ENCODE measurements at places on chromosomes 5 and 9.
A peak's percentile ranks its signal among the peaks of the same experiment; 100 is the strongest.

GRCh38 chr9:37705787-37706186 lies 47.8 kb upstream of the TRMT10B start:
- no peak for DNase-seq

GRCh38 chr5:11918463-11919045 lies 14.3 kb upstream of the CTNND2 start:
- no peak for DNase-seq

DNA sequence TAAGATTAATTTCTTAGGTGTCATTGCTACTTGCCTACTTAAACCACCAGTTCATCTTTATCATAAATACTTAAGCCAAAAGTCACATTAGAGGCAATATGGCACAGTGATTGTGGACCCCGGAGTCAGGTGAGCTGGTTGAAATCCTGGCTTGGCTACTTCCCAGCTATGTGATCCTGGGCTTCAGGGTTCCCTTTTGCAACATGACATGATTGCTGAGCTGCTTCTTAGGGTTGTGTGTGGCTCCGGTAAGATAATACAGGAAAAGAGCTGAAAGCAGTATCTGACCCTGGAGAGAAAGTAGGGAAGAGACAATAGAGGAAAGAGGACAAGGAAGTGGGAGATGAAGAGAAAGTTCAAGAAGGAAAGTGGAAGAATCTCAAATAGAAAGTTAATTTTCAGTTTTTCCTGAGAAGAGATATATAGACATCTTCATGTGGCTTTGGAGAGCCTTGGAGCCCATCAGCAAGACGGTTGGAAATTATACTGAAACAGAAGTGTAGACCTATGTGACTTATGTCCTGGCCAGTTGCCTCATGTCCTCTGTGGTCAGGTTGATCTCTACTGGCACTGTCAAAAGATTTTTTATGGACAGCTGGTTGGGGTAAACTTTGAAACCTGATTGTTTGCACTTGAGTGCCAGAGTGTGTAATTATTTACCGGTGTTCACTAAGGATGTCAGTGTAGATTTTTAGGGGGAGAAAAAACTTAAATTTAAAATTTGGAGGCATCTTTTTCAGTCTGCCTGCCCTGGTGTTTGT lies 93.2 kb downstream of the GHR start:
- DNase-seq: no peak

- no peak for DNase-seq
Observed at GRCh38 chr5:74320526-74320925, 320.0 kb downstream of the ENC1 start.

GRCh38 chr5:176538230-176538988 lies 1.2 kb upstream of the RNF44 start:
- no peak for DNase-seq

- DNase-seq: no peak
Observed at GRCh38 chr9:82726424-82727276, 336.3 kb downstream of the RASEF start.

DNA sequence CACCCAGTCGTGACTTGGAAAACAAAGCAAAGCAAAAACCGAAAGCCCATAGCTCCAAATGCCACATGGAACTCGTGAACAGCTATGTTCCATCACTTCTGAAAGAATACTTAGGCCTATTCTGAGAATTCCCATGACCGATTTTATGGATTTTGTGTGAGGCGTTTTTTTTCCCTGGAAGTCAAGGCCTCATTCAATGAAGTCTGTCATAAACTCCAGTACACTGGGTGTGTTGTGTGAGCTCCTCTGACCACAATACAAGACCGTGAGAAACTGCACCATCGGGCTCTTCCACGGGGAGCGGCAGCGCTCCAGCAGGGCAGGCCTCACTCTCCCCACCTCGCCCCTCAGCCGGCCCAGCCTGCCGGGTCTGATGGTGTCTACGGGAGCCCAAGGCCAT lies 209.5 kb downstream of the FANCC start:
- no peak for DNase-seq

DNA sequence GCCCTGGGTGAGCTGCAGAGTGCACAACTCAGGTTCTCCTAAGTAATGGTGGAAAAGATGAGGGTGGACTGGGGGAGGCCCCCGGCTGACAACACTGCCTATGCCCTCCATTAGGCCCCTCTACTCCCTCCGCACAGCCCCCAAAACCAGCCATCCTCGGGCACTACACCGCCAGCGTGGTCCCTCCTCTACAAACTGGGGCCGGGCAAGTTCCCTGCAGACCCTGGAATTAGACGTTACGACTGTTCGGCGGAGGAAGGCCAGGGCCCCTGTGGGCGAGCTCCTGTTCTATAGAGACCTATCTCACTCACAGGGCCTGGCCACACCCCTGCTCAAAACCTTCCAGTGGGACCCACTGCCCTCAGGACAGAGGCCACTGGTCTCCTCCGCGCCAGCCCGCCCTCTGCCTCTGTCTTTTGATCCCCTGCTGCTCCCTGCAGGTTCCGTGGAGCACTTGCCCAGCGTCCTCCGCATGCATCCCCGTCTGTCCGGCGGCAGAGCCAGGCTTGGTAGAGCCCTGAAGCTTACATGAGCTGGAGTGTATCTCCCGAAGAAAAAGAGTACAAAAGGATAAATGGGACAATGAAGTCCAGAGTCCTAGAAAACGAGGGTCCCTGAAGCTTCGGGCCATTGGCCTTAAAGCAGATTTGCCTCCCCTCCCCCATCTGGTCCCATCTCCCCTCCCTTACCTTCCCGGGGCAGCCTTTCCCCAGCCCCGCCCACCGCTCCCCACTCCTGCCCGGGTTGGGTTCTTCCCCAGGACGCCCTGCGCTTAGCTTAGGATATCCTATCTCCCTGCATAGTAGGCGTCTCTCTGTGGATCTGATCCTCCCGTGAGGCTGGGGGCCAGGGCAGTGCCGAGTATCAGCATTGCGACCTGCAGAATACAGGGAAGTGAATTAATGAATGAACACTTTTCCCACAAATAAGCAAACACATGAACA lies 71.3 kb downstream of the HRH2 start:
- DNase-seq: no peak

DNA sequence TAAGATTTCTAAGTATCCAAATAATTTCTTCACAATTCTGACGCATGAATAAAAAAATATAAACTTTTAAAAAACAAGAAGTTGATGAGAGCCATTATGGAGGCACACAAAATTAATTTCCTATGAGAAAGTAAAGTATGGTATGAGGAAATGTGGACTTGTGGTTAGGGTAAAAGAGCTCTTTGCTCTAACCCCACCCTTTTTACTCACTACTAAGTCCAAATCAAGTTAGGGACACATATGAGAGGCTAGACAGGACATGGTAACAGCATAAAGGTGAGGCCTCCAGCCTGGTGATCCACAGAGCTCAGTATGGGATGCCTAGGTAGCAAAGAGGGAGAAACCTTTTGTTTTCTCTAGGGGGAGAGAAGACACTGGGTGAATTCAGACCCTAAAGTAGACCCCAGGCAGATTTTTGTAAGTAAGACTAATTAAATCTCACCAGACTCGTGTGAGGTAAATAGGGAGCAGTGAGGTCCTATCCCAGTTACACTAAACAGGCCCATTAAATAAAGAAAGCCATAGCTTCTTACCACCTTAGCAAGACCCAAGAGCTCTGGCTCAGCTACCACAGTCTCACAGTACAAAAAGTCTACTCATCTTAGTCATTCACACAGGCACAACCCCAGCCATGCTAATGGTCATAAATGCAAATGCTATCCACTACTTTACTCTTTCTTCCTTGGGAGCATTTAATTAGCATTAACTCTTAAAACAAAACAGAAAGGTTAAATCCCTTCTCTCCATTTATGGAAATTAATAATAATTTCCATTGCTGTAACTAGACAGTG lies 42.6 kb downstream of the MLLT3 start:
- no peak for DNase-seq

DNA sequence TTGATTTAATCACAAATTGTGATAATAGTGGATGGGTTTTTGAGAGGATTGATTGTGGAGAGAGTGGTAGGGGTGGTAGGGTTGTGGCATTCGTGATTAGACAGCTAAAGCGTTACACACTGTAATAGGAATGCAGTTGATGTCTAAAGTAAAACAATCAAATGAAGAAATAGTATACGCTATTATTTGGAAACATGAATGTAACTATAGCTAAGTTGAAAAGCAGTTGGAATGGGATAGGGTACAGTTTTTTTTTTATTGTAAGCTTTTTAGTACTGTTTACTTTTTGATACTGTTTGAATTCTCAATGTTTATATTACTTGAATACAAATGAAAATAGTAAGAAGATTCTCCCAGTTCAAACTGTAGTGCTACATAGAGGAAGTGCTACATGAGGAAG lies 51.8 kb downstream of the RANBP17 start:
- no peak for DNase-seq

DNA sequence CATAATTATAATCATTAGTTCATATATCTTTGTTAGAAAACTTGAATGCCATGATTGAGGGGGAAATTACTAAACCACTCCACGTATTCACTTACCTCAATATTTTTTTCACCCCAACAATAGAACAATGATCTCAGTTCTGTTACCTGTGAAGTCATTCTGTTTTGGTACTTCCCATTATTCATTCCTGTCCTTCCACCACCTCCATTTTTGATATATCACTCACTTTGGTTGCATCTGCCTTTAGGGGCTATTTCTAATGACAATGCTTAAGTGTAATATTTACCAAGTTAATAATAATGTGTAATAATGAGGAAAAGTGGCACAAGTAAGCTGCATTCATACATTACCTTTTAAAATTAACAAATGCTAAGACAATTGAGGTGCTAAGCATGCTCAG lies 218.4 kb downstream of the SPATA31D1 start:
- DNase-seq: no peak

DNA sequence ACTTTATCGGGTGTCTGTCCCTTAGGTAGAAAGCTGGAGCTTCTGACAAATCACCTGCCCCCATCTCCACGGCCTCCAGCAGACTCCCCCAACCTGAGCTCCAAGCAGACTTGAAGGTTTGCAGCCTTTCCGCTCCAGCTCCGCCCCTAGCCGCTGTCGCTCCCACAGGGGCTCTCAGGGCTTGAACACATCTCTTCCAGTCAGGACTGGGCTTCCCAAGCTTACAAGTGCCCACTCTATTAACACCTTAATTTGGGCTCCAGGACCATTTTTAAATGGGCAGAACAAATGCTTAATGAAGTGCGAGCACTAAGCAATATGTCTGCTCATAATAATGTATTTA lies 17.2 kb upstream of the SLC25A51 start:
- DNase-seq: no peak

DNA sequence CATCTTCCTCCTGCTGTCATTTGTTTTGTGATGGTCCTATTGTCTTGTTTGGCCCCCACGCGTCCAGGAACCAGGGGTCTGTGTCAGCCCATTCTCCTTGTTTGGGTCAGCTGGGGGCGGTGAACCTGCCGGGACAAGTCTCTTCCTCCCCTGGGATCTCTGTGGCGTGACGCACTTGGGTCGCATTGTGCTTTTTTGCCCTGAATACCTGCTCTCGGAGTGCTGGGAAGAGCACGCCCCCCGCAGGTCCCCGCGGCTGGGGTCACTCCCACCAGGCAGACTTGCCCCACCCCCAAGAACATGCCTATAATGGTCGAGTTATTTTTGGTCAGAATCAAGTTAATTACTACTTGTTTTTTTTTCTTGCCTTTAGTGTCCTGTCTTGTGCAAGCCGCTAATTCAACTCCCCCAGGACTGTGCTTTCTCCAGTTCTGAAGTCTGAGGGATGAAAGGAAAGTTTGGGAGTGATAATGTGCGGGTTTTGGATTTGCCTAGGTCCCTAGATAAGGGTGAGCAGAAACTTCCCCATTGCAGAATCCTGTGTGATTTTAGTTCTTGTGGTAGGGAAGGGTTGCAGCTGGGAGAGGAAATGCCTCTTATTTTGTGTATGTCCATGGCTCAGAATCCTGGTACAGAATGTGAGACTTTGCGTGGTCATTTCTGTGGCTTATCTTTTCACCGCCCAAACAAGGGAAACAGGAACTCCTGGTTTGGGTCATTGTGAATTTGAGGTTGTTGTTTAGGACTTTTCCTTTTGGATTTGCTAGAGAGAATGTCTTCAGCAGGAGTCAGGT lies 789 bp downstream of the ACER2 start:
- DNase-seq: peak; percentile 10

- no peak for DNase-seq
Observed at GRCh38 chr9:22898591-22898990, 452.0 kb downstream of the DMRTA1 start.

- DNase-seq: no peak
Observed at GRCh38 chr5:82388181-82388580, 110.0 kb upstream of the RPS23 start.

GRCh38 chr5:90096415-90097081 lies 313.0 kb downstream of the CETN3 start:
- DNase-seq: peak; percentile 17

DNA sequence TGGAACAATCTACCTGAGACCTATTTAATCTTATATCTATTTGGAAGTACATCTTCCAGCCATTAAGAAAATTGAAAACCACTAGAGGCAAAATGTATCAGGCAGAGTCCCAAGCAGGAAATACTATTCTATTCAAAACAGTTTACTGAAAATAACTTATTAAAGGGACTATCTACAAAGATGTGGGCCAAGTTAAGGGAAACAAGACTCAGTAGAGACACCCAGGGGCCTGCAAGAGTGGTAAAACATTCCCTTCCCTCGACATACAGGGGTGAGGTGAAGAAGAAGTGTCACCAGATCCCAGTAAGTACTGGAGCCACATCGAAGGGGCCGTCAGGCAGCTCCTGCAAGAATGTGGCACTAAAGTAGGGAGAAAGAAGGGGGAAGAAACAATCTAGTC lies 12.1 kb upstream of the NRG2 start:
- no peak for DNase-seq

DNA sequence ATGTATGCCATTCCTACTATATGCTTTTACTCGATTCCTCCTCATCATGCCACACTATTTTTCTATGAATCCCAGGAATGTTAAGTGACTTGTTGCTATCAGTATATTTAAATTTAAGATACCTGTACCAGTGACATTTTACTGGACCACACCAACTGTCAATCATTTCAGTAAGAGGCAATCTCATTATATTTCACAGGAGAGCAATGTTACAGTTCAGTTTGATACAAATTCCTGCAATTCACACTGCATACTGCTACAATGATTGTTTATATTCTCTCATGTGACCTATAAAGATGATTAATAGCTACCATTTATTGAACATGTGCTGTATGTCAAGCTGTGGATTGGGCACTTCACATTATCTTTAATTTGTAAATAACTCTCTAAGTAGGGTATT lies 30.0 kb downstream of the SPEF2 start:
- no peak for DNase-seq
